ENCODE measurements at places on chromosomes 7 and 10.
A peak's percentile ranks its signal among the peaks of the same experiment; 100 is the strongest.

- DNase-seq = no peak
Observed at GRCh38 chr7:41038211-41038610, 664.7 kb downstream of the INHBA start.

DNA sequence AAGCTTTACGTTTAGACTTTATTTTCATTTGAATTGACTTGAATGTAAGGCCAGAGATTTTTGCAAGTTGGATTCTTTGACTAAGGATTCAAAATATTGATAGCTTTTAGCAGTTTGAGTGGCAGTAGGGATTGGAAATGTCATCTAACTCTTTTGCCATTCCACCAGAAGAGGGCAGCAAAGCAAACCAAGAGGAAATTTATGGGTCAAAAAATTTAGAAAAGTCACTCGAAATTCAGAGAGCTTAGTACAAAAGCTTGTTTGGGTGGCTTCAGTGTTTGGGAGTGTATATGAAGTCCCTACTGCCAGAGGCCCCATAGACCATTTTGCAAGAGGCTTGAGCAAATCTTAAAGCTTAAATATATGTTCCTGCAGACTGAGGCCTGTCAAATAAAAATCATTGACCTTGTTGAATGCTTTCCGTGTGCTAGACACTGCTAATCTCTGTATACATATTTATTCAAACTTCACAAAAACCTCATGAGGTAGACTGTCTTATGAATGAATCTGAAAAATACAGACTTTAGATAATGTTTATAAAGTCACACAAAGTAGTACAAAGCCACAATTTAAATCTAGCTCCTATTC is 44.6 kb upstream of the RSBN1L start:
- peak; percentile 13 for DNase-seq

DNA sequence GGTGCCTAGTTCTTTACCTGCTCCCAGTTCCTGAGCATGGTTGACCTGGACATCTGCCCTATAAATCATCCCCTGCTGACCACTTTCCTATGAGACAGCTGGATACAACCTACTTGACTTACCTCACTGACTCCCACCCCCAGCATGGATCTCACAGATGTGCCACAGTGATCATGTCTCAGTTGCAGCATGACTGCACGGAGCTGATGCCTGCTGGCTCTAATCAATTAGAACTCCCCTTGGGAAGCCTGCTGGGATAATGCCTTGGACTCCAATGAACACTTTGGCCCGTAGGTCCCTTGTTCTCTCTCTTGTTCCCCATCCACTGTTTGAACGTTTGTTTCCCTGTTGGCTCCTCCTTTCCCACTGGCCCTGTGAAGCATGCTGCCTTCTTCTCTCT is 271.2 kb upstream of the IGFBP3 start:
- DNase-seq = peak; percentile 33

- DNase-seq = peak; percentile 14
Observed at GRCh38 chr7:36021917-36022550, 131.0 kb upstream of the EEPD1 start.

GRCh38 chr7:29748286-29749099 is 57.8 kb upstream of the WIPF3 start:
- DNase-seq = peak; percentile 30

- DNase-seq = no peak
Observed at GRCh38 chr10:17503795-17504194, 49.4 kb upstream of the ST8SIA6 start.

DNA sequence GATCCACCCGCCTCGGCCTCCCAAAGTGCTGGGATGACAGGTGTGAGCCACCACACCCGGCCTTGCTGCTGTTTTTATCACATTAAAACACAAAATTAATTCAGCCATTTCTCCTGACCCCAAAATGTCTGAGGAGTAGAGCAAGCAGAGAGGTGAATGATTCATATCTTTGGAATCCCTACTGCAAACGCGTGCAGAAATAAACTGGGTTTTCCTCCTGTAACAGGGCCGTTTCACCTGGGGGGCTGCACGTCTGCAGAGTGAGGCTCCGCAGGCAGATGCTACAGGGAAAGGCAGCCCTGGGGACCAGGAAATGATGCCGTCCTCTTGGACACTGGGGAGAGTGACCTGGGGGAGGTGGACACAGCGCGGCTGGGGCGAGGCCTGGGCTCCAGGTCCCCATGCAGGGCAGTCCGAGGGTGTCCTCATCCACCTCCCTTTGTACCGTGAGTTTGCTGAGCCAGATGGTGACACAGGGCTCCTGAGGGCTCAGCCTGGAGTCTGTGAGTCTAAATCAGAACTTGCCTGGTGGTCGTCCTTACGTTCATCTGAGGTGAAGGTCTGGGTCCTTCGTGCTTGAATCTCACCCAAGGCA is 41.9 kb downstream of the PDGFA start:
- DNase-seq = peak; percentile 33
